ENCODE measurements at places on chromosomes 3 and 15.
A peak's percentile ranks its signal among the peaks of the same experiment; 100 is the strongest.

DNA sequence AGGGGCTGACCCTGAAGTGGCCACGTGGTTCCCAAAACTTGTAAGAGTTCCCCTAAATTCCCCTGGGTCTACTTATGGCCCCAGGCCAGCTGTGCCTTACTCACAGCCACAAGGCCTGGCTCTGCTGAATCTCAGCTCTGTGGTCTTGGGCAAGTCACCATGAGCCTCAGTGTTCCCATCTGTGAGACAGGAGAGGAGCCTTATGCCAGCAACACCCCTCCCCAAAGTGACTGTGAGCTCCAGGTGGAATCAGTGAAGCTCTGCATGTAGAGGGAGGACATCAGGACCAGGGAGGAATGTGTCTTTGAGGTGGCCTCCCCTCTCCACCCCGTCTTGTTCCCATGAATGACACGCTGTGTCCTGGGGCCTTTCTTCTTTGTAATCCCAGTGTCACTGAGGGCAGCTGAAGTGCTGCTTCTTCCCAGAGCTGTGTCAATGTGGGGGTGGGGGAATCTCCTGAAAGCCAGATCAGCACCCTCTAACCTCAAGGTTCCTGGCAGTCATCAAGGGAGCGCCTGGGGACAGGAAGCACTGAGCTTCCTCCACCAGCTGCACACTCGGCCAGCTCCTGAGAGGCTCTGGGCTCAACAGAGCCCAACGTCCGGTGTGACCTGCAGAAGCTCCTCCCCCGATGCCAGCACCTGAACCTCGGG, 258.9 kb downstream of the UACA start:
- DNase-seq, result peak; percentile 72

DNA sequence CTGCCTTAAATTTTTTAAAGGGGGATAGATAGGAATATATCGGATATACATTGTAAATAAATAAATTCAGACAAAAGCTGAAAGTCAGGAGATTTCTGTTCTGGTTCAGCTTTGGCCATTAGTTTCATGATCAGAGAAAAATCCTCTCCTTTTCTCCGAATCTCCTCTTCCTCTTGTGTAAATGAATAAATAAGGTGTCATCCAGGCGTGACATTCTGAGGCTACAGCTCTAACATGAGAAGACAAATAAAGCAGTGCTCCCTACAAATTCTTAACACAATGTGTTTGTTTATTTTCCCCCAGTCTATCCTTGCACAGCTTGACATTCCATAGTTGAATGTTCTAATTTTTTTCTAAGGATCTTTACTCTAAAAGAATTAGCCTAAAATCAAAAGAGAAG, 9.4 kb upstream of the MB21D2 start:
- no peak for DNase-seq

DNA sequence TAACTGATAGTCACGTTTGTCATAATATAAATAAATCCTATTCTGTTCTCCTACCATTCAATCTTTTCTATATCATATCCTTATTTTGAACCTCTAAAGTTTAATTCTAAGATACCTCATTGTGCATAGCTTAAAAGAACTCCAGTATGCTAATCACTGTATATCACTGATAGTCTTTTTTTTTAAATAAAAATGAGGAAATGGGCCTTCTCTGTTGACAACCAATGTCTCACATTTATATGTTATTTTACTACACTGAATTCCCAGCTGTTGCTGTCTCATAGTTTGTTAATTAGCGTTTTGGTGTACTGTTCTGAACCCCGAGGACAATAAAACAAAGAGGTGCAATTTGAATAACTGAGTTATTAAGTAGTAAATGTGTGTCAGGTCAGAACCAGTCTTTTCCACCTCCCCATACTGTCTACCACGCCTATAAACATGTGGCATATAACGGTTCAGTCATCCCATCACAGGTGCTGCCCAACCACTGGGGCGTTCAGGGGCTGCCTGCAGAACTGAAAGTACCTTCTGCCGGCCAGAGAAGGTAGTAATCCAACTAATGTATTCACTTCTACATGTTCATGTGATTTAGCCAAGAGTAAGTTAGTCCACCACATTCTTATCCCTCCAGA, 14.9 kb downstream of the CBLB start:
- no peak for DNase-seq

- peak; percentile 18 for DNase-seq
Observed at GRCh38 chr3:145243875-145244274, 917.1 kb downstream of the PLOD2 start.

DNA sequence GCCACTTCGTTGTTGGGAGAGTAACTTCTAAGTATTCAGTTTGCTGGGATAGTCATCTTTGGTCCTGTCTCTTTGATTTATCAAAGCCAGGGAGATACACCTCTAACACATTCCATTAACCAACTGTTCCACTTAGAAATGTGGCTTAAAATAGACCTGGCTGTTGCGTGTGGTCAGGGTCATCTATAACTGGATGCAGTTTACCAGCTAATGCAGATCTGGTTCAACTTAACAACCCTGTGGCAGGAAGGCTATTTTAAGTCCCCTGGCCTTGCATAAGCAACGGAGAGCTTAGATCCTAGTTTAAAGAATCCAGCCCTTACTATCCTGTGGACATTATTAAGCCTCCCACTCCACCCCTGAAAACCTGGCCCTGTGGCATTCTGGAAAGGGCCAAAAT, 28.1 kb upstream of the CAPN3 start:
- no peak for DNase-seq

GRCh38 chr15:46676233-46677206, 1040.8 kb upstream of the SEMA6D start:
- DNase-seq, result no peak

All from T1000 (cell line).